Spleen (tissue), 13 donors: ENCODE measurements at places on chromosomes 2 and 18. TPM values are rescaled to one million over a fixed set of nuclear protein-coding genes. Genes with fewer than 3 reads are reported as not detected.

DNA sequence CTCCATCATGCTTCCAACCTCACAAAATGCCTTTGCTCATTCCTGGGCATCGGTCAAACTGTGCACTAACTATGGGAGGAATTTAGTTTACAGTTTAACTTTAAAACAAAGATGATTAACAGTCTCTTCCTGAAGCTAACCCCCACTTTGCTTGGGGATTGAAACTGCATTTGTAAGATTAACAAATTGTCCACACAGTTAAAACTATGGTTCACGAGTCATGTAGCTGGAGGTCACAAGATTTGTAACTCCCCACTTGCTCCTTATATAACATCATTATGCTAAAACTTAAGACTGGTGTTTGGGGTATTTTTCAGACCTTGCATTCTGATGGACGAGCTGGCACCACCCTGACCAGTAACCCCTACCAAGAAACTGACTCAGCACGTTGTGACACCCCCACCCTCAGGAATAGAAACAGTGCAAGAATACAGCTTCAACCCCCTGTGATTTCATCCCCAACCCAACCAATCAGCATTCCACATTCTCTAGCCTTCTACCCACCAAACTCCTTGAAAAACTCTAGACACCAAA, 252.3 kb downstream of the MBD5 start:
- DNase-seq, result no peak

DNA sequence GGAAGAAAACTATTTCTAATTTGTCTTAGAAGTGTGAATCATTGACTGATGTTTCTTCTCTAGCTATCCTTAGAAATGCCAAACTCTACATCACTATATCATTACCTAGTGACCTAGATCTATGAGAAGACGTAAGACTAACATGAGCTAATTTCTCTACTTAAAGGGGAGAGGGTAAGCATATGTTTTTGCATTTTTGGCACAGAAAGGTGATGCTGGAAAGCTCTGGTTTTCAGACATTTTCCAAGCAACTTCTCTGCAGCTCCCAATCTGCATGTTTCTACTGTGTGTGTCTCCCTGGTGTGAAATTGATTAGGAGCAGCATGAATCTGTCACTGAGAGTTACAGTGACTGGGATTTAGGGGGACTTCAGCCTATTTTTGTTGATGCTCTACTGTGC, 235.2 kb upstream of the LINC00305 start:
- DNase-seq, result no peak

DNA sequence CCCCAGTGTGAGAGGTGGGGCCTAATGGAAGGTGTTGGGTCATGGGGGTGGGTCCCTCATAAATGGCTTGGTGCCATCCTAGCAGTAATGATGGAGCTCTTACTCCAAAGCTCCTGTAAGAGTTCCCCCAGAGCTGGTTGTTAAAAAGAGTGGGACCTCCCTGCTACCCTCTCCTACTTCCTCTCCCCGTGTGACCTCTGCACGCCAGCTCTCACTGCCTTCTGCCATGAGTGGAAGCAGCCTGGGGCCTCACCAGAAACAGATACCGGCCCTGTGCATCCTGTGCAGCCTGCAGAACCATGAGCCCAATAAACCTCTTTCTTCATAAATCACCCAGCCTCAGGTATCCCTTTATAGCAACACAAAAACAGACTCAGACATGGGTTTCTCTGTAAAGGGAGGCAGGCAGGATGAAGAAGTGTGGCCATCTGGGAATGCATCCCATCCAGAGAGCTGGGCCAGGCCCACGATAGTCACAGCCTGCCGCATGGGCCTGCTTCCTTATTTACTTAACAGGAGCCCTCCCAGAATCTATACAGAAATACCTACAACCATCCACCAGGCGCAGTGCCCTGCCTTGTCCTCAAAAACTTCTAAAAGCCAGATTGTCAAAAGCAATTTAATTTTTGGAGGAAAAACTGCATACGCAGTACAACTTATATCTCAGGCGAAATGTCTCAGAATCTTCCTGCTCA, 7.5 kb downstream of the PRLH start:
- DNase-seq, result peak; percentile 36

DNA sequence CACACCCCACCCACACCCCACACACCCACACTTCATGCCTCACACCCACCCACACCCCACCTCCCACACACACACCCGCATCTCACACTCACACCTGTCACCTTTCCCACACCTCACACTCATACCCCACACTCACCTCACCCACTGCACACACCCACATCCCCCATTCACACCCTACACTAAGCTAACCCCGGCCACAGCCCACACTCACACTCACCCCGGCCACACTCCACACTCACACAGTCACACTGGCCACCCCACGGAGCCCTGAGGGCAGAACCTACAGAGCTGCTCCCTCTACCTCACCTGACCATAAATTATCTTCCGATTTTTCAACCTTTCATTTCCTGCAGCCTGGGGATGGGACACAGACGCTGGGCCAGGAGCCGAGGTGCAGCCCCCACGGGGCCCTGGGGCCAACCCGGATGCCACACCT, 241.3 kb downstream of the HDAC4 start:
- DNase-seq, result peak; percentile 31

DNA sequence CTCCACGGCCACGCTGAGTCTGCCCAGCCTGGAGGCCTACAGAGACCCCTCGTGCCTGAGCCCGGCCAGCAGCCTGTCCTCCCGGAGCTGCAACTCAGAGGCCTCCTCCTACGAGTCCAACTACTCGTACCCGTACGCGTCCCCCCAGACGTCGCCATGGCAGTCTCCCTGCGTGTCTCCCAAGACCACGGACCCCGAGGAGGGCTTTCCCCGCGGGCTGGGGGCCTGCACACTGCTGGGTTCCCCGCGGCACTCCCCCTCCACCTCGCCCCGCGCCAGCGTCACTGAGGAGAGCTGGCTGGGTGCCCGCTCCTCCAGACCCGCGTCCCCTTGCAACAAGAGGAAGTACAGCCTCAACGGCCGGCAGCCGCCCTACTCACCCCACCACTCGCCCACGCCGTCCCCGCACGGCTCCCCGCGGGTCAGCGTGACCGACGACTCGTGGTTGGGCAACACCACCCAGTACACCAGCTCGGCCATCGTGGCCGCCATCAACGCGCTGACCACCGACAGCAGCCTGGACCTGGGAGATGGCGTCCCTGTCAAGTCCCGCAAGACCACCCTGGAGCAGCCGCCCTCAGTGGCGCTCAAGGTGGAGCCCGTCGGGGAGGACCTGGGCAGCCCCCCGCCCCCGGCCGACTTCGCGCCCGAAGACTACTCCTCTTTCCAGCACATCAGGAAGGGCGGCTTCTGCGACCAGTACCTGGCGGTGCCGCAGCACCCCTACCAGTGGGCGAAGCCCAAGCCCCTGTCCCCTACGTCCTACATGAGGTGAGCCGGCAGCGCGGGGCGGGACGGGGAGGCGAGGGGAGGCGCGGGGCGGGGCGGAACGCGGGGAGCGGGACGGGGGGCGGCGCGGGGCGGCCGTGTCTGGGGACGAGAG, 15.2 kb downstream of the NFATC1 start:
- peak; percentile 82 for DNase-seq

DNA sequence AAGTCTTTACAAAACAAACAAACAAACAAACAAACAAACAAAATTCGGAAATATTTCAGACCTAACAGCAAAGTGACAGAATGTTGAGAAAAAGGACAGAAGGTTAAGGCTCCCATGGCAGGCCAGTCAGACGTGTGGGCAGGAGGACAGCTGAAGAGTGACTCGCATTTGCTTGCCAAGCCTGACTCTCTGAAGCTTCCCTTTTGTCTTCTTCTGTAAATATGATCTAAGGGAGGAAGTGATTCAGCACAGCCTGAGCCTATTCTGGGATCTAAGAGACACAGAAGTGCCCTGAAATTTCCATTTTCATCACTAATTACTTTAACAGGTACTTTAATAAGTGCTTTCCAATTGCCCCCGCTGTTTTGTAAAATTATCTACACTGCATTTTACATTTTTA, 134.0 kb upstream of the LYPD1 start:
- DNase-seq, result no peak

DNA sequence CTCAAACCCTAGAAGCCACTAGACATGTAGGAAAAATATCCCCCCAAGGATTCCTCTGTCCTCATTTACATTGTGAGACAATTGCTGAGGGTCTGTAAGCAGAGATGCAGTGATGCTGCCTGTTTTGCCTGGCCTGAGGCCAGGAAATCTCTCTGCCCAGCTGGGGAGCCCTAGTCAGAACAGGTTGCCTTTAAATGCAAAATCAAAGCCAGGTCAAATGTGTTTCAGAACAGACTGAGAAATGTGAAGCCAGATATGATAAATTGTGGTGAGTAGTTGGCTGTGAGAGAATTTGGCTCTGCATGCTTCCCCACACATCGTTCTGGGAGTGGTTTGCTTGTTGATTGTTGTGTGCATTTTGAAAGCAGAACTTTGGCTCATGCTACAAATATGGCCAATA, 38.4 kb upstream of the NXPH2 start:
- no peak for DNase-seq

DNA sequence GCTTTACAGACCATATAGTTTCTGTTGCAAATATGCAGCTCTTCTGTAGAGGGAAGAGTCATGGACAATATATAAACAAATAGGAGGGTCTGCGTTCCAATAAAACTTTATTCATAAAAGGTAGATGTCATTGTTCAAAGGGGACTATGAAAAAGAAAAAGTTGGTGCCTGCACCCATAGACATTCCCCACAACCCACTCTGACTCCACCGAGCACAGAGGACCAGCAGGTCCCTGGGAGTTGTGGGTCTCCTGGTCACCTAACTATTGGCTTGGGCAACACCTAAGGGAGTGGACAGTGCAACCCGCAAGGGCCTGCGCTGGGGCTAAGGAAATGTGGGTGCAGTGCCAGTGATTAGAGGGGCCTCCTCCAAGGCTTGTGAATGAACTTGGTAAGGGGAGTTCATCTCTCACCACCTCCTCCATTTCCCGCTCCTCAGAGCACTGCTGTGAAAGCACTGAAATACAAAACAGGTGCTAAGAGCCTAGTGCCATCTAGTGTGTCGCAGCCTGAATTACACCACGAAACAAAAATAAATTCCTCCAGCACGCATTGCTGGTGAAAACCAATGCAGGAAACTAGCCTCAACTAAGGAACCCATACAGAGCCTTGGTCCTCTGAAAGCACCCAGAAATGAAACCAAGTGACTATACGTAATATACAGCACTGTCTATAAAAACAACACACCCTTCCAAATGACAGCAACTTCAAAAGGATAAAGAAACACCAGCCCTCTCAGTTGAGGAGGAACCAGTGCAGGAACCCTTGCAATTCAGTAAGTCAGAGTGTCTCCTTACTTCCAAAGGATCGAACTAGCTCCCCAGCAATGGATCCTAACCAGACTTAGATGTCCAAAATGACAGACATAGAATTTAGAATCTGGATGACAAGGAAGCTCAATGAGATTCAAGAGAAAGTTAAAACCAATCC, 166.6 kb downstream of the RNF144A start:
- no peak for DNase-seq

- DNase-seq, result no peak
These were observed 258.7 kb downstream of the TTC32 start for GRCh38 chr2:19643117-19643518.

DNA sequence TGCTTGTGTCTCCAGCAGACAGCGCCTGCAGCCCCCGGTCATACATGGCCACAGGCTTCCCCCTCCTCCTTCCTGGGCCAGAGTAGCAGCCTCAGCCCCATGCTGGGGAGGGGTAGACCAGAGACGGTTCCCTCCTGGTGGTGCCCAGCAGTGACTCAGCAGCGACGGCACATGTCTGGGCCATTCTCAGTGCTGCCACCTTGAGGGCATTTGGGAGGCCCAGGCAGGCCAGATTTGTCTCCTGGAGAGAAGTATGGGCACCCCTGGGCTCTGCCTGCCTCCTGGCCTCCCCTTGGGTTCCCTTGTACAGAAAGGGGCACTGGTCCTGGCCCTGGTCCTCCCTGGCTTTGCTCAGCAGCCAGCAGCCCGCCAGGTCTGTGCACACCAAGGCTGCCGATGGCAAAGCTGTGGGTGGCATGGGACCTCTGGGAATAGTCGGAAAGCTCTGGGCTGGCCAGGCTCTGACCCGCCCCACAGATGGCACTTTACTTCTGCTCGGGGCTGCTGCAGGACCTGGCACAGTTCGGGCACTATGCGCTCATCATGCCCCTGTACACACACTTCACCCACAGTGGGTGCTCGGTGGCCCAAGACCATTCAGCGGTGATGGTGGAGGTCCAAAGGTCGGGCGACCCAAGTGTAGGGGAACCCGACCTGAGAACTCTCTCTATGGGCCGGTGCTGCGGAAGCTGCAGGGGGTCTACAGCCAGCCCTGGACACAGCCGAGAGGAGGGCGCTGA, 11.4 kb upstream of the ALPI start:
- no peak for DNase-seq

GRCh38 chr18:45024357-45025088, 343.8 kb downstream of the SETBP1 start:
- DNase-seq, result no peak

- DNase-seq, result peak; percentile 89
These were observed 27.1 kb downstream of the RAB31 start for GRCh38 chr18:9735238-9735637.

GRCh38 chr2:95333056-95333455, 35.9 kb downstream of the KCNIP3 start:
- peak; percentile 40 for DNase-seq

DNA sequence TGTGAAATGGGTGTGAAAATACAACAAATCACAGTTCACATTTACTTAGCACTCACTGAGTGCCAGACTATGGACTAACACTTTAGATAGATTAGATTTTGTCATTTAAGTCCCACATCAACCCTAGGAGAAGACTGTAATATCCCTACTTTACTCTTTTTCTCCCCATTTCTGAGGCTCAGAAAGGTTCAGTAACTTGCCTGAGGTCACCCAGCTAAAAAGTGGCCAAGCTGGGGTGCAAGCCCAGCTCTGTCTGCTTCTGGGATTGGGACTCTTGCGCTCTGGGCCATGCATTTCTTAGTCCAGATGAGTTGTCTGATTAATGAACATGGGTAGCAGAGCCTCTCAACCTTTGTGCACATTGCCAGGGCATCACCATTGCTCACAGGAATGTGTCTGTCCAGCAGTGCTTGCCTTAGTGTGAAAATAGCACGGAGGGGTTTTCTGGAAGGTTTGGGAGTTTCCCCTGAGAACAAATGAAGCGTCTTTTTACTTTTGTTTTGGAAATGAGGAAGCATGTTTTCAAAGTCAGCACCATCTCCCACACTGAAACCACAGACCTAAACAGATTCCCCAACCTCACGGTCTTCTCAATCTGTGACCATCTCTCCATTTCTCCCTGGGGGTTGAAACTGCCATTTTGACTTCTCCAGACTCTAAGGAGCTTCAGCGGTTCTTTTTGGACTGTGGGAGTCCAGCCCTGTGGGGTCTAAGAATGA, 31.9 kb downstream of the NRP2 start:
- DNase-seq, result no peak

NXPH2 gene
- total RNA-seq, result not detected

AFF3 gene
- 39.5 TPM for total RNA-seq

ALPP gene
- not detected for total RNA-seq

NT5C1B gene
- not detected for total RNA-seq

AGPS gene
- total RNA-seq, result 31.4 TPM

AMER3 gene
- total RNA-seq, result not detected

ALPI gene
- total RNA-seq, result not detected

CNTNAP5 gene
- total RNA-seq, result not detected
